Subcutaneous adipose tissue (tissue), 4 donors: ENCODE measurements at places on chromosomes 7 and 10. TPM values are rescaled to one million over a fixed set of nuclear protein-coding genes. Genes with fewer than 3 reads are reported as not detected.

The COBL gene
- 0.51 TPM for total RNA-seq

The ASIC3 gene
- not detected for total RNA-seq

The CTTNBP2 gene
- 10.1 TPM for total RNA-seq

The PRSS1 gene
- total RNA-seq: not detected

The GJD4 gene
- not detected for total RNA-seq

The TSPAN15 gene
- total RNA-seq: 60.6 TPM

The TMEM270 gene
- total RNA-seq: not detected

The OR6V1 gene
- not detected for total RNA-seq

The MINDY4 gene
- 7.5 TPM for total RNA-seq

The CALHM3 gene
- total RNA-seq: not detected

The TMEM176B gene
- 21.1 TPM for total RNA-seq

The FAM3C gene
- total RNA-seq: 45.7 TPM

The PRKAG2 gene
- total RNA-seq: 77.6 TPM

The EGFR gene
- 106 TPM for total RNA-seq

The PTPRN2 gene
- 4.0 TPM for total RNA-seq

The ASZ1 gene
- total RNA-seq: not detected

The ZNF117 gene
- 89.6 TPM for total RNA-seq

The NCF1 gene
- 2.9 TPM for total RNA-seq

The CACNB2 gene
- 1.7 TPM for total RNA-seq

The SPDYE2 gene
- not detected for total RNA-seq

The SLC13A1 gene
- not detected for total RNA-seq

The TMEM178B gene
- under 0.01 TPM for total RNA-seq

The HIPK2 gene
- total RNA-seq: 82.1 TPM

The TMEM229A gene
- not detected for total RNA-seq

The FOXI2 gene
- total RNA-seq: 0.22 TPM

The MACROH2A2 gene
- total RNA-seq: 2.3 TPM

The PTF1A gene
- not detected for total RNA-seq

The HERPUD2 gene
- 31.1 TPM for total RNA-seq

The TFR2 gene
- total RNA-seq: 0.49 TPM
